ENCODE measurements at places on chromosomes 4 and X.

DNA sequence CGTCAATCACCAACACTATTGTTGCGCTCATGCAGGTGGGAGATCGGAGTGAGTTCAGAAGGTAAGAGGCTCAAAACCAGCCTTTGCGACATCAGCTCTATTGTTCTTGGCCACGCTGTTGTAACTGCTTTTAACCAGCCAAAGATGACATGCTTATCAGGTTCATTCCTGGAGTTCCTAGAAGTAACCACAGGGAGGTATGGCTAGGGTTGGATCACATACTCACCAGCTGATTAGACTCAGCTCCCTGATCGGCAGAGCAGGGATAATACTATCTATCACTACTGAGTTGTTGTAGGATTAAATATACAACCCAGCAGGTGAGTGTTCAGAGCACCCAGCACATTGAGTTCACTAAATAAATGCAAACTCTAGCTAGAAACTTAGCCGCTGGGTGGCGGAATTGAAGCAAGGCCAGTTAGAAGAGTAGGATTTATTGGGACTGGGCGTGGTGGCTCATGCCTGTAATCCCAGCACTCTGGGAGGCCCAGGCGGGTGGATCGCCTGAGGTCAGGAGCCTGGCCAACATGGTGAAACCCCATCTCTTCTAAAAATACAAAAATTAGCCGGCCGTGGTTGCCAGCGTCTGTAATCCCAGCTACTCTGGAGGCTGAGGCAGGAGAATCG lies 12.4 kb downstream of the SLC34A2 start:
- peaks cover 4% of the 10 kb centered on the region for H3K4me1 ChIP-seq
- no peak overlapping the region for H3K4me3 ChIP-seq
- no peak for DNase-seq
- no peak overlapping the region for H3K27ac ChIP-seq
- peaks cover 21% of the 10 kb centered on the region for H3K27me3 ChIP-seq
- H3K36me3 ChIP-seq, result no peaks in the 10 kb centered on the region

DNA sequence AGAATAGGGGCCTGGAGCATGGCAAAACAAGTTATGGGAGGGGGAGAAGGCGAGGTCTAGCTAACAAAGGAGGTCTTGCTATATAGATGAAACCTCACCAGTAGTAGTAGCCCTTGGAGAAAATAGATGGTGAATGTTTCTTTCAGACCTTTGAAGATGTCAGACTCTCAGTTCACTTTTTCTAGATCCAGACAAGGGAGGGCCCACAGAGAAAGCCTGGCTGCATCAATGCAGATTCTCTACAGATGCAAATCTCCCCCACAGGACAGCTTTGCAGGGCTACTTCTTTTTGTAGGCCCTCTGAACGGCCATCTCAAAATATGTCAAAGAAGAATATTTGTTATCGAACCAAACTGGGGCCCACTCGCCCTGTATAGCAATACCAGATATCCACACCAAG lies 159.7 kb downstream of the ANK2 start:
- H3K27ac ChIP-seq, result no peak overlapping the region
- DNase-seq, result no peak
- no peaks in the 10 kb centered on the region for H3K4me1 ChIP-seq
- H3K4me3 ChIP-seq, result no peak overlapping the region
- H3K27me3 ChIP-seq, result no peaks in the 10 kb centered on the region

- no peak overlapping the region for H3K27ac ChIP-seq
- H3K36me3 ChIP-seq, result no peaks in the 10 kb centered on the region
- H3K27me3 ChIP-seq, result no peaks in the 10 kb centered on the region
- no peak overlapping the region for H3K4me3 ChIP-seq
- no peak for DNase-seq
- no peaks in the 10 kb centered on the region for H3K4me1 ChIP-seq
Observed at GRCh38 chr4:71545168-71545567, 206.3 kb downstream of the SLC4A4 start.

DNA sequence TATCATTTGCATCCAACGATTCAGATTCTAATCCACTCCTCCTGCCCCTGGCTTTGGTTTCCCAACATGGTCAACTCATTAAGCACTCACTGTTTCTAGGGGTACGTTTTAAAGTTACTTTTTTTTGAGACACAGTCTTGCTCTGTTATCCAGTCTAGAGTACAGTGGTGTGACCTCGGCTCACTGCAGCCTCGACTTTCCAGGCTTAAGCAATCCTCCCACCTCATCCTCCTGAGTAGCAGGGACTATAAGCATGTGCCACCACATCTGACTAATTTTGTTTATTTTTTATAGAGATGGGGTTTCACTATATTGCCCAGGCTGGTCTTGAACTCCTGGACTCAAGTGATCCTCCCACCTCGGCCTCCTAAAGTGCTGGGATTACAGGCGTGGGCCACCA lies 48.9 kb downstream of the TMEM156 start:
- no peak overlapping the region for H3K4me3 ChIP-seq
- peaks cover 4% of the 10 kb centered on the region for H3K4me1 ChIP-seq
- no peak overlapping the region for H3K27ac ChIP-seq
- H3K36me3 ChIP-seq, result peaks cover 18% of the 10 kb centered on the region
- DNase-seq, result no peak

Data from effector memory CD8-positive, alpha-beta T cell (primary cell).